ENCODE measurements at places on chromosomes 12 and 14.

GRCh38 chr12:51972849-51973273 lies 21.4 kb downstream of the ACVR1B start:
- DNase-seq, result no peak

DNA sequence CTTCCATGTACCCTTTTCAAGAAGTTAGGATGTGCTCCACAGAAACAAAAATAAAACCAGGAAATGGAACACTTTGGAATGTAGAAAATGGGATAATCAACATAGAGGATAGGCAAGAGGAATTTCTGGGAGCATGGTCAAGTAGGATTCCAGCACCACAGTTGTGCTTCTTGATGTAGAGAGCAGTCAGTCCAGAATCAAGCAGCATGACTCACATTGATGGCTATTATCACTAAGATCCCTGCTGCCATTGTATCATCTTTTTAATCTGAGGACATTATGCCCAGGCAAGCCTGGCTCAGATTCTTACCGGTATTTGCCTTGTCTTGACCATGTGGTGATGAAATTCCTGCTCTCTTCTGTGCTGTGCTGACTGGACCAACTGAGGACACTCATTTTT lies 5.7 kb downstream of the ETFRF1 start:
- no peak for DNase-seq

DNA sequence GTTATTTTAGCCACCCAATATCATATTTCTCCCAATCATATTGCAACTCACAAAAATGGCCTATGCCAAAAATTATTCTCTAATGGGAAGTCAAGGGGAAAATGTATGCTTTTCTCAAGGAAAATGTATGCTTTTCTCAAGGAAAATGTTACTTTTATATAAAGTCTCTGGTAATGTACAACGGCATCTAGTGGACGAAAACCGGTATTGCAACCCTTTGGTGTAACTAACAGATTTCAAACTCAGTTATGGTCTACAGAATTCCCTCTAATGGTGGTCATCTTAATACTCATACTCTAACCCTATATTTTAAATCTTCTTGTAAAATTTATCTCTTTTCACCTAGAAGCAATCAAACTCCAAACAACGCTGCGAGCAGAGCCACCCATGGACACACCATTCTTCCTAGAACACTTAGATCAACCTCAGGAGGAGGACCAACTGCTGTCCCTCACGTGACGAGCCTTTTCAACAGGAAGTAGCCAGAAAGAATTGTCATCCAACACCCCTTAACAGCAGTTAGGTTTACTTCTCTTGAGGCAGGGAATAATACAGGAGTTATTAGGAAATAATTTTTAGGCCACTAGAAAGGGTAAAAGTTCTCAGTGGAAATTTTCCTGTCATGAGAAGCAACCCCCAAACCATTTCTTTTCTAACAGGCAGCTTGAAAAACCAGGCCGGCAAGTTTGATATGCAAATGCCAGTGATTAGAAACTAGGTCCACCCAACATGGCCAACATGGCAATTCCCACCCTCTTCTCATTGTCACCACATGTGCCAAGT lies 20.1 kb downstream of the APOBEC1 start:
- peak; percentile 45 for DNase-seq

GRCh38 chr12:108117163-108117849 lies 11.8 kb upstream of the WSCD2 start:
- DNase-seq, result no peak

DNA sequence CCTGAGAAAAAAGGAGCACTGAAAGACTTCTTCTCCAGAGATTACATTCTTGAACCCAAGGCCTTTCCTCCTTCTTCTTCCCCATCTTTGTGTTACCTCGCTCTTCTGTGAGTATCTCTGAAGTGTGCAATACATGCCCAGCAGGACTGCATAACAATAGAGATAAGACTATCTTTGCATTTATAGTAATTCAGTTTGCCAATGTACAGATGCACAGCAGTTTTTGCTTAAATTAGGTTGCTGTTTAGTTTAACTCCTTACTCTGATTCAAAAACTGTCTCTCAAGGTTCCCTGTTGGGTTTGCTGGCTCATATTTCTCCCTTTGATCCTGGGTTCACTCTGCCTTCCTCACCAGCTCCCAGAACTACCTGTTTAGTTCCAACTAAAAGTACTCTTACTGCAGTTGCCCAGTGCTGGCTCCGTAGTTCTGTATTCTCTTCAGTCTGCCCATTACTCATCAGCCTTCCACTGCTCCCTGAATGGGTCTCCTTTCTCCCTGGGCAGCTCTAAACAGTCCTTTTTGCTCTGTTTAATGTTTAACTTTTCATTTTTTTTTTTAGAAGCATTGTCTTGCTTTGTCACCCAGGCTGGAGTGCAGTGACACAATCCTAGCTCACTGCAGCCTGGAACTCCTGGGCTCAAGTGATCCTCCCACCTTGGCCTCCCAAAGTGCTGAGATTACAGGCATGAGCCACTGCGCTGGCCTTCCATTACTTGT lies 180.6 kb upstream of the CAND1 start:
- DNase-seq, result no peak

- no peak for DNase-seq
These were observed 5.6 kb downstream of the TCTN1 start for GRCh38 chr12:110619534-110619953.

DNA sequence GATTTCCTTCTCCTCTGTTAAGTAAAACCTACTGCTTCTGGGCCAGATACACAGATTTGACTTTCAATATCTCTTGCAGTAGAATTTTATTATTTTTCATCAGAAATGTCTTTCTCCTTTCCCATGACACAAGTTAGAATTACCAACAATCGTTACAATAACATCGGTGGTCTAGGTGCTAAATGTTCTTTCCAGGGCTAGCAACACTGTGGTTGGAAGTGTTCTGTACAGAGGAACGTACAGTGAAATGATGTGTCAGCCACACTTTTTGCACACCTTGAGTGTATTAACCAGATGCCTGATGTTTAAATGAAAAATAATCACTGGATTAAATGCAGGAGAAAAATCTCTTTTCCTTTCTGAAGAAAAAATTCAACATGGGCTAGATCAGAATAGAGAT lies 27.7 kb upstream of the KLRD1 start:
- no peak for DNase-seq

DNA sequence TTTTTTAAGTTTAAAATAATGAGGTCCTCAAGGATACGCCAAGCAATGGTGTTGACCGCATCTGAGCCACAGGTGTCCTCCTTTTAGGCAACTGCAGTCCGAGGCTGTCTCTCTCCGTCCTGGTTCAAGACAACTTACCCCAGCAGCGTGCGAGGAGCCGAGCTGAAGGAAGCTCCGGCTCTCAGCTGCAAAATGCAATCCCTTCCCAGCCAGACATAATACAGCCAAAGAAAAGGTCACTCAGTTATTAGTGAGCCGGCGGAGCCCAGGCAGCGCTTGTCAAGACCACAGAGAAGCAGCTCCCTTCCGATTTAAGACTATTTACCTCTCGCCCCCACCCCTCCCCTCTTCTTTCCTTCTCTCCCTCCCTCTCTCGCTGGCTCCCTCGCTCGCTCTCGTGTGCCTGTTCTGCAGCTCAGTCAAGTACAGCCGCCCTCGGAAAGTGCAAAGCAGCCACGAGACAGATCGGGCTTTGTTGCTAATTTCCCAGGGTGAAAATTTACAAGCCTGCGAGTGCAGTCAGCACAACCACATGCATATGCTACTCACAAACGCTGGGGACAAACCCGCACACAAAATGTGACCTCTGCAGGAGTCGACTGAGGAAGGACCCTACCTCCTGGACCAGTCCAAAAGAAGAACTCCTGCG lies 363 bp upstream of the LMO3 start:
- no peak for DNase-seq

DNA sequence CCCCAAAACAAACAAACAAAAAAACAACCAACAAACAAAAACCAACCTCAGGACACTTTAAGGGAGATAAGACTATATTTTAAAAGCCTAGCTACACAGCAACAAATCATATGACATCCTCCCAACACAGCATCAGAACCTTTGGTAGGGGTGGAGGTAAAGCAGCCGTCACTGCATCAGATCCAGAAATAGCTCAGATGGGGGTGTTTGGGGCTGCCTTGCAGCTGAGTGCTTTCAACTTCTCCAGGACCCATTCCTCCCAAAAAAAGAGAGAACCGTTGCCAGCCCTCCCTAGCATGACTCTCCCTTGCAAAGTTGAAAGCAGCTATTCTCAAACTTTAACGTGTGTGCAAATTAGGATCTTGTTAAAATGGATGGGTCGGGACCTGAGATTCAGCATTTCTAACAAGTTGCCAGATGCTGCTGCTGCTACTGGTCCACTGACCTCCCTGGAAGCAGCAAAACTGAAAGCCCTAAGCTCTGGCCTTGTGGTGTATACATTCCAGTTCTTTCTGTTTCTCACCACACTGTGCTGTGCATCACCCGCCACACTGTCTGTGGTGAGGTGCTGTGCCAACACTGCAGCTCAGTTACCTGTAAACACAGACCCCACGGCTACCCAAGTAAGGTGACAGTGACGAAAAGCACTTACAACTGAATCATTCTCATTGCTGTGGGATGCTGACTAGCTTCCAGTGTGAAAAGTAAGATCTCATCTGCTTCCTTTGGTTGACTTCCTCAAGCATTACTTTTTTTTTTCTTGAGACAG lies 54.0 kb downstream of the SLC38A1 start:
- DNase-seq, result peak; percentile 48

DNA sequence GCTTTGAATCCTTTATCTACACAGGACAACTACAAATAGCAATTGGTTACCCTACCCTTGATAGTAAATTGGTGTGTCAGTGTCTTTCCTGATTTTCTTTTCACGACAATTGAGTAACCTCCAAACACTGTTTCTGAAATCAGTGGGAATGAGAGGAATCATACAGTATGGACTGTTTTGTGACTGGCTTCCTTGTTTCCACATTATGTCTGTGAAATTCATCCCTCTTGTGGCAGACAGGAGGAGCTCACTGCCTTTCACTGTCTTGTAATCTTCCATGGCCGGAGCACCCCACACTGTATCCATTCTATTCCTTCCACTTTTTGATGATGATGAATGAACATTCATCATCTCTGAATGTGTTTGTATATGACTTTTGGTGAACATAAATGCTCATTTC lies 164.0 kb upstream of the PZP start:
- DNase-seq, result no peak

- DNase-seq, result no peak
These were observed 68.2 kb downstream of the PLEKHG3 start for GRCh38 chr14:64772397-64772950.

DNA sequence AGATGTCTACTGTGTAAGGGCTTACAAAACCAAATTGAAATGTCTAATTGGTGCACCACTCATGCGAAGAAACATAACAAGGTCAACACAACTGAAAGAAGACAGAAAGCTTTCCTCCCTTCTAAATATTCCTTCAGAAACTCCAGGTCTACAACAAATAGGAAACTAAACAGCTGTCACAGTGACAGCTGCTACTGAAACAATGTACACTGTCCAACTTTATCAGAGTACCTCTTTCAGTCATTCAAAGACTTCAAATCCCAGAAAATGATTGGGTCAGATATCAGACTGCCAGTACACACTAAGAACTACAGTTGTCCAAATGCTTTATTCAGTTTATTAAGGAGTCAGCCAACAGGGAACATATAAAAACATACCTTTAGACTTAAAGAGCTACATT lies 35.2 kb downstream of the CEP128 start:
- no peak for DNase-seq

DNA sequence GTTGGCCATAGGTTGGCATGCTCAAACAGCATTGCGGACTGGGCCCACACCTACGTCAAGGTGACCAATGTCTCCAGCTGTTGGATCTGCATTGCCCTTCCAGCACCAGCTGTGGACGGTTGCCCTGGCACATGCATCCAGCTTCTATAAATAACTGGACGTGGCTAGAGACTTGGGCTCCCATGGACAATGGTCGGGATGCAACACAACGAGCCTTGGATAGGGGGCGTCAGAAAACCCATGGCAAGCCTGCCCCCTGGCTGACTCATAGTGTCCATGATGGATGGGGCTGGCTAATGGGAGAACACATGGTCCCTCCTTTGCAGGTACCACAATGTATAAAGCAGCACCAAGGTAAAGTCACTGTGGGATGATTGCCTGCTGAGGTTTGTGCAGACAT lies 331.6 kb upstream of the FAR2 start:
- no peak for DNase-seq

DNA sequence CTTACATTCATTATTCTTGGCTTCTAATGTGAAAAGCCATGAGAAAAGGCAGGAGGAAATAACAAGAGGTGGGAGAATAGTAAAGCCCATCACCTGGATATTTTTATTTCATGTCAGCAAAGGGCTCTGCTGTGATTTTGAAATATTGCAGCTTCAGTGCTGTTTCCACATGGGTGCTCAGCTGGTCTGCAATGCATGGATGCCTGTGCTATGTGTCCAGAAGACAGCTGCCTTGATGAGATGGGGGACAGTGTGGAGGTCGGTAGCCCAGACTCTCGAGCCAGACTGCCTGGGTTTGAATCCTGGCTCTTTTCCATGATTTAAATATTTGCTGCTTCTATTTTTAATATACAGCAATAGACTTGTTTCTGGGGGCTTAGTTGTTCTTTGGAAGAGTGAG lies 477.5 kb upstream of the GARIN6 start:
- no peak for DNase-seq

GRCh38 chr14:86442135-86442534 lies 912.2 kb downstream of the FLRT2 start:
- DNase-seq, result no peak

GRCh38 chr12:97368462-97369163 lies 94.0 kb upstream of the RMST start:
- no peak for DNase-seq

GRCh38 chr14:102811254-102811963 lies 34.2 kb downstream of the TRAF3 start:
- no peak for DNase-seq

- no peak for DNase-seq
These were observed 118.2 kb upstream of the TMCC3 start for GRCh38 chr12:94768398-94769046.

DNA sequence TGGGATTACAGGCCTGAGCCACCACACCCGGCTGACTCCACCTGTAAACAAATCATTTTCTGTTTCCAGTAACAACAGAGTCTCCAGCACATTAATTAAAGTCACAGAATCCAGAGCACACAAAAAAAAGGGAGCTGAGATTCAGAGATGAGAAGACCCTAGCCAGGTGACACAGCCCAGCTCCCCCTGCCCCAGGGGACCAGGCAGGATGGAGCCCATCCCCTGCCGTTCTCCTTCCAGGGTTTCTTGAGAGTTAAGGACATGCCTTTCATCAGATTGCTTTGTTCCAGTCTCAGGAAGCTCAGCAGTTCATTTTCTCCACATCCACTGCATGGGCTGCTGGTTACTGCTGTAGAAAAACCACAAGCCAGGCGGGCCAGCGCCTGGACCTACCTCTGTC lies 81.2 kb downstream of the RIMBP2 start:
- no peak for DNase-seq

DNA sequence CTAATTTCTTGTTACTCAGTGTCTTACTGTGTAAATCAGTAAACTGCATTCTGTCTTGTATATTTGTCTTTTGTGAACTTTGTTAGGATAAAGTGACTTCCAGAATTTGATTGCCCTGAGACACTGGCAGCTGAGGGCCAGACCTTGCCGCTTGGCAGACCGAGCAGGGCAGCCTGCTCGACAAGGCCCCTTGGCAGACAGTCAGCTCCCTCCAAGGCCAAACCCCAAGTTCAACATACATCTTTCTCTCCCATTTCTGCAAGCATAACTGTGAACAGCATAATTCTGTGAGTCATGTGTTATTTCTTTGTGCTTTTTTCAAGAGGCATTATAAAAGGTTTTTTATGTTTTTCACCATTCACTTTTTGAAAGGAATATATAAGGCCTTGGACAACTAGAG lies 39.2 kb upstream of the BMAL2 start:
- DNase-seq, result no peak

- no peak for DNase-seq
These were observed 227.9 kb downstream of the KTN1 start for GRCh38 chr14:55807881-55808379.

GRCh38 chr12:42326541-42327226 lies 717 bp downstream of the PPHLN1 start:
- peak; percentile 26 for DNase-seq

Measured in DND-41 (cell line).